Dorsolateral prefrontal cortex (tissue), 122 donors: ENCODE measurements at places on chromosomes 16 and 17.

GRCh38 chr16:49504023-49504364 is 130.4 kb downstream of the C16orf78 start:
- DNase-seq: no peak

- DNase-seq: no peak
Measured at GRCh38 chr16:52611817-52612673, 65.1 kb upstream of the TOX3 start.

- no peak for DNase-seq
Measured at GRCh38 chr17:50347894-50348291, 2.0 kb downstream of the XYLT2 start.

DNA sequence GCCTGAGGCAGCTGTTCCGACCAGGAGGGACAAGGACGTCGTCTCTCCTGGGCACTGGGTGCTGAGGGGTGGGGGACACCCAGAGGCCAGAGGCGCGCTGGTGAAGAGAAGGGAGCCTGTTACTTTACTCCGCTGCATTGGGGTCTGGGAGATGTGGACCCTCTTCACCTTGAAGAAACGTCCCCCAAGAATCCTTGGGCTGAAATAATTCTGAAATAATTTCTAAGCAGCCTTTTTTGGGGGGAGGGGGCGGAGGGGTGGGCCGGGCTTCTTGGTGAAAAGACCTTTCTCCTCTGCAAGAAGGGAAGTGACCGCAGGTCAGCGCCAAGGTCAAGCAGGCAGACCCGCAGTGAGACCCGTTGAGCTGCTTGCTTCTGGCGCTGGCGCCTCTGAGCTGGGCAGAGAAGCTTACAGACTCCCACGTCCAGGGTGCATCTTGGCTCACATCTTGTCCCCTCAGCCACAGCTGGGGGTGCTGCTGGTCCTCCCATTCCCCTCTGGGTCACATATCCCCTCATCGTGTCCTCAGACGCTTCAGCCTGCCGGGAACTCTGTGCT is 1.1 kb downstream of the SYT17 start:
- no peak for DNase-seq

- DNase-seq: no peak
Measured at GRCh38 chr16:56708525-56709442, 21.1 kb upstream of the NUP93 start.
